ENCODE measurements at places on chromosomes 1 and 21. TPM values are rescaled to one million over a fixed set of nuclear protein-coding genes. Genes with fewer than 3 reads are reported as not detected.

The KRTAP22-2 gene
- not detected for total RNA-seq

The ORC1 gene
- 40.5 TPM for total RNA-seq

The ABCG1 gene
- total RNA-seq, result 6.7 TPM

The SIM2 gene
- total RNA-seq, result 0.09 TPM

The SLC9C2 gene
- total RNA-seq, result not detected

The LRRC53 gene
- not detected for total RNA-seq

The ARHGAP30 gene
- 260 TPM for total RNA-seq

The FMO4 gene
- total RNA-seq, result 0.91 TPM

The CAPN9 gene
- not detected for total RNA-seq

The HRNR gene
- total RNA-seq, result not detected

- DNase-seq, result no peak
Observed at GRCh38 chr1:234979296-234980279, 149.0 kb downstream of the TOMM20 start.

DNA sequence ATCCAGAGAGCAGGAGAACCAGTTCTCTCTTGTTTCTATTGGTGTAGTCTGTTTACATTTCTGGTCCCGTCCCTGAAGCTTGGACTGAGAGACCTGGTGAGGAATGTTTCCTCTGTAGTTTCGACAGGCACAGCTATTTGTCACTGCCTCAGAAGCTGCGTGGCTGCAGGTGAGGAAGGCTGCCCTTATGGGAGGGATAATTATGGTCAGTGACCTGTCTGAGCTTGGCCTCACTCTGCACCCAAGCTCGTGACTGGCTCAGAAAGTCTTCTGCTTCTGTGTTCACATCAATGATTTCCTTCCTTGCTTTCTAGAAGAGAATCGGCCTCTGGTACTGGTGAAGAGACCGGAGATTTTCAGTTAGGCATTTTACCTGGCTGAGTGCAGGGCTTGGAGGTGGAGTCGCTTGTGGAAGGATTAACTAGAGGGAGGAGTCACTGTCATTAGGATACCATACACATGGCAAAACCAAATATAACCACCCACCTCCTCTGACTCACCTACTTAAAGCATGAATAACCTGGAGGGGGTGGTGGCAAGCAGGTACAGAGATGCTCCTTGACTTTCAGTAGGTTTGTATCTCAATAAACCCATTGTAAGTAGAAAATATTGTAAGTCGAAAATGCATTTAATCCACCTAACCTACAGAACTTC is 19.9 kb upstream of the WDR26 start:
- DNase-seq, result no peak

- DNase-seq, result no peak
Observed at GRCh38 chr1:170214117-170215032, 68.6 kb downstream of the NTMT2 start.

DNA sequence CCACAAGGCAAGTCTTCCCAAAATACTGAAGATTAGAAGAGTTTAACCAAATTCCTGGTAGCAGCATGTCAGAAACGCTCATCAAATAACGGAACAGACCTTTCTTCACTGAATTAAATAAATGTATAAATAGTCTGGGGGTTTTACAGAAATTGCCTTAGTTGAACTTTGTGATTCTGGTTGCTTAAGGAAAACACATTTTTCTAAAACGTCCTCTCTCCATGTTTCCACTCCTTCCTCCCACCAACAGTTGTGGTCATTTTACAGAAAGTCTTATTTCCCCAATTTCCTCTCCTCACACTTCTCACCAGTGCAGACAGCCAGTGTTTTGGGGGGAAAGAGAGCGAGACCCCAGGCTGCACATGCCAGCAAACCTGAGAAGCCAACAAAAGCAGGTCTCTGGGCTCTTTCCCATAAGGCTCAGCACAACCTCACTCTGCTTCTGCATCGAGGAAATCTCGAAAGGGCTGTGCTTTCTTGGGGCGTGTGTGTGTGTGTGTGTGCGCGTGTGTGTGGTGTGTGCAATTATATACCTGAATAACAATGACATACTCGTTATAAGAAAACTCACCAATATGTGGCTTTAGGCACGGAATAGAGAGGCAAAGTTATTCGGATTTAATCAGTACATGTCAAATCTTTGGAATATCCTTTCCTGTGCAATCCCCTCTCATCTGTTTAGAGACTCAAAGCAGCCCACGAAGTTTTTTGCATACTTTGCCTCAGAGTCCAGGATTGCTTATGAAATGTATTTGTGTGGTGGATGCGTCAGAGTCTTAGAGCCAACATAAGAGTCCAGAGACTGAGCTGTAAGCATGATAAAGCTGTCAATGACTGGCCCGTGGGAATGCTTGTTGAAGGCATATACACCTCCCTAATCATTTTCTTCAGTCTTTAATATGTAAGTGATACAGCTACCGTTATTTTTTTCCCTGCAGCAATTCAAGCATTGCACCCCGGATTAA is 2.0 kb downstream of the KCNJ15 start:
- no peak for DNase-seq

GRCh38 chr1:27348861-27349783 is 7.3 kb downstream of the SYTL1 start:
- no peak for DNase-seq

DNA sequence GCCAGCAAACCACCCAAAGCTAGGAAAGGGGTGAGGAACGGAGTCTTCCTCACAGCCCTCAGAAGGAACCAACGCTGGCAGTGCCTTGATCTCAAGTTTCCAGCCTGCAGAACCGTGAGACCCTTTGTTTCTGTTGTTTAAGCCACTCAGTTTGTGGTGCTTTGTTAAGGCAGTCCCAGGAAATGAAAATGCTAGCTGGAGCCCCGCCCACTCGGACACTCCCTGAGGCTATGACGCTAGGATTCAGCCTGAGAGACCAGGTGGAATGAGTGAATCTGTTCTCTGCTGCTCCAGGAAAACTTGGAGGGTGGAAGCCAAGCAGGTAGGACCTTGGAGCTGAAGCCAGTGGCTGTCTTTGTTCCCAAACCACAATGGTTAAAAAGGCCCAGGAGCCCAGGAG is 196.5 kb upstream of the POU3F1 start:
- DNase-seq, result no peak

DNA sequence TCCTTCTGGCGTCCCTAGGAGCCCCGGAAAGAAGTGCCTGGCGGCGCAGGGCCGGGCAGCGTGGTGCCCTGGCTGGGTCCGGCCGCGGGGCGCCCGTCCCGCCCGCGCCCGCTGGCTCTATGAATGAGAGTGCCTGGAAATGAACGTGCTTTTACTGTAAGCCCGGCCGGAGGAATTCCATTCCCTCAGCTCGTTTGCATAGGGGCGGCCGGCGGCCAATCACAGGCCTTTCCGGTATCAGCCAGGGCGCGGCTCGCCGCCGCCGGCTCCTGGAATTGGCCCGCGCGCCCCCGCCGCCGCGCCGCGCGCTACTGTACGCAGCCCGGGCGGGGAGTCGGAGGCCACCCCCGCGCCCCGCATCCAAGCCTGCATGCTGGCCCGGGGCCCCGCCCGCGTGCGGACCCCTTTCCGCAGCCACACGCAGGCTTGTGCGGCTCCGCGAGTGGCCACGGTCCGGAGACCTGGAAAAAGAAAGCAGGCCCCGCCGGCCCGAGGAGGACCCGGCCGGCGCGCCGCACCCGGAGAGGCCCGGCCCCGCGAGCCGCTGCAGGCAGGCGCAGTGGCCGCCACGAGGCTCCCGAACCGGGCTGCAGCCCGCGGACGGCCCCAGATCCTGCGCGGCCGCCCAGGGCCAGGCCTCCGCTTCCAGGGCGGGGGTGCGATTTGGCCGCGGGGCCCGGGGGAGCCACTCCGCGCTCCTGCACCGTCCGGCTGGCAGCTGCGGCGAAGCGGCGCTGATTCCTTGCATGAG is 160.4 kb downstream of the RUNX1 start:
- peak; percentile 87 for DNase-seq

- DNase-seq, result peak; percentile 70
Observed at GRCh38 chr1:45205910-45206721, at the start of gene ZSWIM5. Gene ZSWIM5, minus strand, starts transcription at chr1:45206605. Its CDS starts 255 bp downstream, at chr1:45206350.

DNA sequence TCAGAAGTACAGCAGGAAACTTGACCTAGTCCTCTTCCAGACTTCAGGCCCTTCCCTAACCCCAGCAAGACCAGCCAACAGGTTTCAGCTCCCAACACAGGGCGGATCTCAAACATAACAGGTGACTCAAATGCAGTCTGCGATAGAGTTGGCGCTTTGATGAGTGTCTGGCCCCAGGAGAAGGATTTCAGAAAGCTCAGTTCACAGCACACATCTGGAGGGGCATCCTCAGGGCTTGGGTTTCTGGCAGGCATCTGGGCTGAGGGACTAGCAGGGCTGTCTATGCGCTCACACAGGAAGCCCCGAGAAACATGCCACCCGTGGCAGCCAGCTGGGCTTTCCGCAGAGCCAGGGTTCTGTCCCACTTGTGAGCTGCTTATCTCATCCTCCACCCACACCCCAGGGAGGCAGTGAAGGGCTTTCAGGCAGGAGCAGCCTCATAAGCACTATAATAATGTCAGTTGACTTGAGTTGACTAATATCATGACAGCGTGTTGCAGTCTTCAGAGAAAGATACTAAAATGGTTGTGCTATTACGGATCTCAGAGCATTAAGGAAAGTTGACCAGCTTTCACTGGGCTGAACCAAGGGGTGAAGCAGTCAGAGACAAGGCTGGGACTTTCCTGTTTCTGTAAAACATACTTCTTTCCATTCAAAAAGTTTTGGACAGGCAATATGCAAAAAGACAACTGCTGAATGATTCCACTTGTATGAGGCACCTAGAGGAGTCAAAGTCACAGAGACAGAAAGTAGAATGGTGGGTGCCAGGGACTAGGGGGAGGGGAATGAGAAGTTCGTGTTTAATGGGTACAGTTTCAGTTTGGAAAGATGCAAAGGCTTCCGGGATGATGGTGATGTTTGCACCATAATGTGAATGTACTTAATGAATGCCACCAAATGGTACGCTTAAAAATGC is 233.0 kb upstream of the IRF2BP2 start:
- peak; percentile 85 for DNase-seq

DNA sequence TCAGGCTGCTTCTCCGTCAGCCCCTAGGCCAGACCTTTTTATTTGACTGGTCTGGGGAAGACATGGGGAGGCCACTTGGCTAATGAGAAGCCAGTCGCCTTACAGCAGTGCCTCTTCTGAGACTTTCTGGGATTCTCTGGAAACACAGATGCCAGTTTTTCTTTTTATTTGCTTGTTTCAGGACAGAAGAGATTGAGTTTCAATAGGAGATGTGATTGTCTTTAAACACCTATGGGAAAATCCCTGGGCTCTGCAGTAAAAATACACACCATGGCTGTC is 15.4 kb upstream of the BTG2 start:
- DNase-seq, result no peak

DNA sequence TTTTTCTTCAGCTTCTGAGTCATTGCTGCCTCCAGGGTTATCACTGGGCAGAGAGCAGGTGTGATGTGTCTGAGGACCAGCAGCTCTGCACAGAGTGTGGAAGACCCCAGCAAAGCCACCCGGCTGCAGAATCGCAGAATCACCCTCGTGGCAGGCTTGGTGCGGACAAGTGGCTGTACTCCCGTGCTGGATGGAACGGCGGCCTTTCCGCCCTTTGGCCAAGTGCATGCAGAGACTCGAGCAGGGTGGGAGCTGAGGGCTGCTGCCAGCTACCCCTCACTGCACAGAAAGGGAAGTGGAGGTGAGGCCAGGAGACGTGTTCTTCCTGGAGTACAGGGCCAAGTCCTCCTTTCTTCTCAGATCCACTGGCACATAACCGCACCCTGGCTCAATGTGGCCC is 162.5 kb downstream of the PCBP3 start:
- DNase-seq, result no peak

DNA sequence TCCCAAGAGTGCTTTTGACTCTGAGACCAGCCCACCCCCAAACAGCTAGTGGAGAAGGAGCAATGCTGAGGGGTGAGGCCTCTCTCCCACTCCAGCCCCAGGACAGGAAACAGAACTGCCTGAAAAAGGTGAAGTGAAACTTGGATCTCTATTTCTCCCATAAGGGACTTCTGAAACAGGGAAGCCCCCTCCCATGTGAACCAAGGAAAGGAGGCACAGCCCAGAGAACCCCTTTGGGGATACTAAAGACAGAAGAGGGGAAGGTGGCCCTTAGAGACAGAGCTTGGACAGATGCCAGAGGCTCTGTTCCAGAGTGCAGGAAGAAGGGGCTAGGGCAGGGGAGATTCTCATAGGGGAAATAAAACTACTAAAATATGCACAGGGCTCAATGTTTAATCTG is 2.9 kb downstream of the TNFAIP8L2 start:
- no peak for DNase-seq
